ENCODE measurements at places on chromosomes 7 and 10.
A peak's percentile ranks its signal among the peaks of the same experiment; 100 is the strongest.

DNA sequence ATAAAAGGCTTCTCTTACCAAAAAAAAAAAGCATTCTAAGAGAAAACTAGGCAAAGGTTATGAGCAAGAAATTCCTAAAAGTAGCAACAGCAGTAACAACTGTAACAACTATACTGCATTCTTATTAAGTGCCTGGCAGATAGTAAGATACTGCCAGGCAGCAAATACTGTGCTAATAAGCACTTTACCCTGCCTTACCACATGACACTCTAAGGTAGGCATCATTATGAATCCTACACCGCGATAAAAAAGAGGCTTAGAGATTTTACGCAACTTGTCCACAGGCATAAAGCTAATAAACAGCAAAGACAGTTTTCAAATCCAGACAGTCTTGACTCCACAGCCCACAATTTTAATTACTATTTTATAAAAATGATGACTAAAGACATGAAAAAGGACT, 83.2 kb downstream of the USP6NL start:
- no peak for DNase-seq

GRCh38 chr7:34823650-34824258, 165.7 kb downstream of the NPSR1 start:
- DNase-seq, result peak; percentile 49

GRCh38 chr7:148711191-148712102, 12.7 kb downstream of the CUL1 start:
- DNase-seq, result no peak

DNA sequence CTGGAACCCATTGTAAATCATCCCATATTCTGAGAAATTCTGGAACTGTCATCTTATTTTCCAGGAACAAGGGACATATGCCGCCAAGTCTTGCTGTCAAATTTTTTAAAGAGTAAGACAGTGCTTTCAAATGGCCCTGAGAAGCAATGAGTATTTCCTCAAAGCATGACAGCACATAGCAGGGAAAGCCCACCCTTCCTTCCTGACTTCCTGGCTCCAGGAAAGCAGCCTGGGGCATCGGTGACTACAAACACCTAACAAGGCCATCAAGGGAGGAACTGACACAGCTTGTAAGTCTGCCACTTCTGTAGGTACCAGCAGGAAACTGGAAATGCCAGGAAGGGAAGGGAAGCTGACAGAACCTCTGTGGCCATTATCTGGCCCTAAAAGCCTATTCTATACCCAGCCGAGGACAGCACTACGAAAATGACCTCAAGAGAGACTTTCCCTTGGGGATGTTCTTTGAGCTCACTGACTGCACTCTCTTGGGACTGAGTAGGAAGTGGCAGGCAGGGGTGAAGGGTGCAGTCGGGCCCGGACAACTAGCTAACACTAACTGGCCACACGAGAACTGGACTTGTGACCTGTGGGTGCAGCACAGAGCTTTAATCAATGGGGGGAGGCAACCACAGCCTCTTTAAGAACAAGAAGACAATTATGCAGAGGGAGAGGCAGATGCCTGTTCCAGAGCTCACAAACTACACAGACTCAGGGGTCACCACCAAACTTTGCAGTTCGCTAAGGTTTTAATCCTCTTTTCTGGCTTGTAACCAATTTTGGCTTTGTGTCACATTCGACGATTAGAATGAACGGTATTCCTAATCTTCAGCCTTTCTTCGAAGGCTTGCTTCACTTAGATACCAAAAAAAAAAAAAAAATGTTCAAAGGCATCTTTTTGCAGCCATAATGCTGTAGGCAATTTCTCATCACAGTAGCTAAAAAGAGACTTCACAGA, 52.0 kb downstream of the GRB10 start:
- DNase-seq, result no peak

DNA sequence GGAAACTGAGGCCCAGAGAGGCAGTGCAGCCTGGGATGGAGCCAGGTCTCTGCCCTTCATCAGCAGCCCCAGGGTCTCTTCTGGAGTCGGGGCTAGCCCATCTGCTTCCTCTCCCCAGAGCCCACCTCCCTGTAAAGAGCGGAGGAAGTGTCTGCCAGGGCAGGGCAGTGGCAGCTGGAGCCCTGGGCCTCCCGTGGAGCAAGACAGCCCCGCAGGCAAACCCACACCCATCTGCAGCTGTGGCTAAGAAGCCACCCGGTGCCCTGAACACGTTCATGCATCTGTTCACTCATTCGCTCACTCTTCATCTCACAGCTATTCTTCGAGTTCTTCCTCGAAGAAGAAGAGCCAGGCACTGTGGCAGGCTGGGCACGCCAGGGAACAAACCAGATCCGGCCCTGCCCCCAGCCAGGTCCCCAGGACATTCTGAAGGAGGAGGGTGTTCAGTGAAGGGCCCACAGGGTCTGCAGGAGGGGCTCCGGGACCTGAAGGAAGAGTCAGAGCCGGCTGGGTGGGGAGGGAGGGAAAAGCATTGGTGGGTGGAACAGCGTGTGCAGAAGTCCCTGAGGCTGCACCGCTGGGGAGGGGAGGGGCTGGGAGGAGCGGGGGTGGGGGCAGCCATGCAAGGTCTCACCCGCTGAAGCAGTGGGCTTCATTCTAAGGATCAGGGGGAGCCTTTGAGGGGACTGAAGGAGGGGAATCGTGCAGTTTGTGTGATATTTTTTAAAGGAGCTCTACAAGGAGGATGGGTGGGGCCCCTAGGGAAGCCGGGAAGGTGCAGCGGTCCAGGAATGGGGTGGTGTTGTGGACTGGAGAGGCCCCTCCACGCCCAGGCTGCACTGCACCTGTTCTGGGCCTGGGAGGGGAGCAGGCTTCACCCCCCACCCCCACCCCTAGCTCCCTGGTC, 99.1 kb downstream of the UNCX start:
- no peak for DNase-seq

DNA sequence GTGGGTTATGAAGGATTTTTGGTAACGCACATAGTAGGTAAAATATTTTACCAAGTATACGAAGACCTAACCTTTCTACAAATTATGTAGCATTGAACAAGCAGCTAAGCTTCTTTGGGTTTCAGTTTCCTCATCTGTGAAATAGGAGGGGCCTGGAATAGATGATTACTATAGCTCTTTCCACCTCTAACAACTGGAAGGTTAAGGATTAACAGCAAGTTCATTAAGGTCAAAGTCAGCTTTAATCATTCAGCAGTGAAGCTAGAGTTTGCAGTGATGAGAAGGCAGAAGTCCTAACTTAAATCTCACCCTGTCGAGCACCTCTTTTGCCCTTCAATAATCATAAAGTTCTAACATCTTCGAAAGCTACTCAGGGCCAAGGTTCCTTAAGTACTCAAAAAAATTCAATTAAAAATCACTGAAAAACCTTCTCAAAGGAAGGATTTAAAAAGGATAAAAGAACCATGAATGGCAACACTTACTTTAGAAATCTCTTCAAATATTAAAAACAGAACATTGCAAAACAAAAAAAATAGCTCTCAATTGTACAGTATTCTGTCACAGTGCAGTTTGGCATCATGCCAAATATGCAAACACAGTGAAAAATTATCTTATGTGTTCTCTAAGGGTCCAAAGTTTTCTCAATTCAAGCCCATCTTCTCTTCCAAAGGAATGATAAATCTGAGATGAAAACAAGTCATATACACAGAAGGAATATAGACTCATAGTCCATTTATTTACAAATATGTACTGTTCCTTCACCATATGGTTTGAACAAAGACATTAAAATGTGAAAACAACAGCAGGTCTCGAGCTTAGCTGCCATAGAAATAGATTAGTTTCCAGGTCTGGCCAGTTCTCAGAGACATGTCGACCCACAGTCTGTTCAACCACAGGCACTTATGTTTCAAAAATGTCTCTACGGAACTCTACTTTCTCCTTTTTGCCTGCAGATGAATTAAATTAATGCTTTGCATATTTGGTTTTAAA, 152.0 kb upstream of the SLC13A1 start:
- DNase-seq, result no peak

DNA sequence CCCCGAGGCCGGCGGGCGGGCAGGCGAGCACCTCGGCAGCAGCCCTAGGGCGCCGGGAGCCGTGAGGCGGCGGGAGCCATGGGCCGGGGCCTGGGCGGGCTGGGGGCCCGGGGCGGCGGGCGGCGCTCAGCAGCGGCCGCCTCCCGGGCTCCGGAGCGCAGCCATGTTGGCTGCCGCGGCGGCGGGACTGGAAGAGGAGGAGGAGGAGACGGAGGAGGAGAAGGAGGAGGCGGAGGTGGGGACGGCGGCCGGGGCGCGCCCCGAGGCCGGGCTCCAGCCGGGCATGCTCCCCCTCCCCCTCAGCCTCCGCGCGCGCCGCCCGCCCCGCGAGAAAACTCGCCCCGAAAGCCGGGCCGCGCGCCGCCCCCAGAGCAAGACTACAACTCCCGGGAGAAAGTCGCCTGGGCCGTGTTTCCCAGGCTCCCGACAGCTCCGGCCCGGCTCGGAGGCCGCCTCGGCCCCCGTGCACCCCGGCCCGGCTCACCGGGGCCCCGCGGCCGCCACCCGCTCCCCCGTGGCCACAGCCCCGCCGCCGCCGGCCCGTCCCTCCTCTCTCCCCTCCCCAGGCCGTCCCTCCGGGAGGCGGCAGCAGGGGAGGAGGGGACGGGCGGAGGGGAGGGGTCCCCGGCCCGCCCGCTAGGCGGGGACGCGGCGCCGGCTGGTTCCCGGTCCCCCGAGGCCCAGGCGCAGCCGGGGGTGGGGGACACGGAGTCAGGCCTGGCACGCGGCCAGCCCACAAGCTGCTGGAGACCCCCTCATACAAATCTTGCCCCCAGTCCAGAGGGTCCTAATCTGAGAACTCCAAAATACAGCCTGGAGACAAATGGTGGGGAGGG, at the start of gene DLG5:
DLG5 (minus strand) TSS at position 190 of the 836 bp plus-strand sequence. CDS start 235 bp downstream, outside the sequence.
- DNase-seq, result no peak

GRCh38 chr10:9800011-9800410, 1217.7 kb upstream of the CELF2 start:
- DNase-seq, result no peak

DNA sequence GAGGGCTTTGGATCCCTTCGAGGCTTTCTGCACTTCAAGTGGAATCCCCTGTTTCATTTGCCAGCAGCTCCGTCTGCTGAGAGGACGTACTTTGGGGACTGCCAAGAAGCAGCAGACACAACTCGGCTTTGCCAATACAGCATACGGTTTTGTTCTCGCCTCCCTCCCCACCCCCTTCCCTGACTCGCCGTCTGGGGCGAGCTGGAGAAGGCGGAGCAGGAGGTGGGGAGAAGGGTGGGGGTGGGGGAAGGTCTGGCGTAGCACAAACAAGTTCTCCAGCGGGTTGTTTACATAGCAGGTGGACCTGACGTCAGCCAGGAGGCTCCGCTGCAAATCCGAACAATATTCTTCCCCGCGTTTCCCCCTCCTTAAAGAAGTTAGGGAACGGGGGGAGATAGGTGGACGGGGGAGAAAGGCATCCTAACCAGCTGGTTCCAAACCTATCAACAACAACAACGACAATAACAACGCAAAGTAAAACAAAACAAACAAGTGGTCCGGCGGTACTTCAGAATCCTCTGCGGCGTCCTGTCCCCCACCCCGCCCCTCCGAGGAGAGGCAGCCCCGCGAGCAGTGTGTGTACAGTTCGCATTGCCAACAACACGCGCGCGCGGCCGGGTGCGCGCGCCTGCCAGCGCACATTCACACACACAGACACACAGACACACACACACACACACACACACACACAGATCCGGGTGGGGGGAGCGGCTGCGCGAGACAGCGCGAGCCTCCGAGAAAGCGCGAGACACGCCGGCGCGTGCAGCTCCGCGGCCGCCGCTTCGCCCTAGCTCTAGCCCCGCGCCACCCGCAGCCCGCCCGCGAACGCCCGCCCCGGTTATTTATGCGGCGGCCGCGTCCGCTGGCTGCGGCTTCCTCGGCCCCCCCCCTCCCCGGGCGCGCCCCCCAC, 167.0 kb upstream of the PPP1R3A start:
- DNase-seq, result no peak

DNA sequence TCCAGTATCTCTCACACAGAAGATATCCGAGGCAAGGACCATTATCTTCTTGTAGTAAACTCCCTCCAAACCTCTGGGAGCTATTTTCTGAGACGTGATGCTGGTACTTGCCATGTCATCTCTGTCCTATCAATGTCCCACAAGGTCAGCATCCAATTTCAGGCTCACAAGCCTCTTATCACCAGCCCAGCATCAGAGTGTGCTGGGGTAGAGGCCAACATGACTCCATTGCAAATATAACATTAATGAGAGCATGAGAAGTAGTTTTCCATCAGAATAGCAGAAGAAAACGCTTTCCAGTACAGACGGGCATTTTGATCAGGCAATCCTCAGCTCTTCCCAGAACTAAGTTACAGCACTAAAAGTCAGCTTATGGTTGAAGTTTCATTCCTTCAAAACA, 5.6 kb downstream of the MORN4 start:
- DNase-seq, result no peak

DNA sequence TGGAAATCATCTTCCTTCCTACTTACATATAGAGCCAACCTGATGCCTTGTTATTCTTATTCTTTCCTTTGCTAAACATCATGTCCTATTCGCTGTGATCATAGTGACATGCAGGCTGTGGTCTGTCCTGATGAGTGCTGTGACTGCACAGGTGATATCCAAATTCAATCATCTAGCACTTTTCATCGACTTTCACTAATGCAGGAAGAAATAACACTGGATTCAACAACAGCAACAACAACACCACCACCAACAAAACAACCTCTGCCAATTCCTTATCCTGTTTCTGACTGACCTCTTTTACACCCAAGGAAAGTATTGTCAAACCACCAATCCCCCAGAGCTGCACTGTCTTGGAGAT, 203.2 kb upstream of the PHYHIPL start:
- DNase-seq, result no peak

GRCh38 chr7:134850066-134850465, 70.6 kb downstream of the CALD1 start:
- DNase-seq, result no peak

DNA sequence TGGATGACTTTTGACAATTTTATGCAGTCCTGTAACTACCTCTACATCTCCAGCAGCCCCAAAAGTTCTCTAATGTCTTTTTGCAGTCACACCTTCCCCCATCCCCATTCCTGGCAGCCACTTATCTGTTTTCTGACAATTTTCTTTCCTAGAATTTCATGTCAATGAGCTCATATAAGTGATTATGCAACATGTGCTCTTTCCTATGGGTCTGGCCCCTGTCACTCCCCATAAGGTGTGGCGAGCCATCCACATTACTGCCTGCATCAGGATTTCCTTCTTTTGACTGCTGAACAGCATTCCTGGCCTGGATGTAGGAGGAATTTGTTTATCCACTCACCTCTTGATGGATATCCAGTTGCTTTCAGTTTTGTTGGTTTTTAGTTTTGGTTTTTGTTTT, 146.7 kb upstream of the MGMT start:
- no peak for DNase-seq

DNA sequence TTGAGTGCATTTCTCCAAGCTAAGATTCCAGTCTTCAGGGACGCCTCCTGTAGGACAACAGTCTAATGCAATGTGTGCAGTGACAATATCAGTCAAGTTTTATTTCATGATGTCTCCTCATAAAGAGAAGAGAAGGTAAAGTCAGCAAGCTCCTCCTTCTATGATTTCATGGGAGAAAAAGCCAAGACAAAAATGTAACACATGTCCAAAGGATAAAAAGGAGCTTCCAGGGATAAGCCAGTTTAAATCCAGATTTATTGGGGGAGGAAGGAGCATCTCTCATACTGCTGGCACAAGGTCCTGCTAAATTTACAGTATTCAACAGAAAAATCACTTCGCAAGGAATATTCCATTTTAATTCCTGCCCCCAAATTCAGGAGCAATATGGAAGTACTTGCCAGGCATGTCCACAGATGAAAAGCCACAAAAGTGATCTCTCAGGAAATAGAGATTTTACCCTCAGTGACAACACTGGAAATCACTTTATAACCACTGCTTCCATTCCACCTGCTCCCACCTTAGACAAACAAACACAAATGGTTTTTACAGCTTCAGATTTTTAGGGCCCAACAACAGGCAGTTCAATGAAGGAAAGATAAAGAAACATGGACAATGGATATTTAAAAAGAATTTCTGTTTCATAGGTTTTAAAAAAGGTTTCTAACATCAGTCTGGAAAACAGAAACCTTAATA, 677.5 kb upstream of the C7orf33 start:
- no peak for DNase-seq
